ENCODE measurements at places on chromosomes 3 and 15.

DNA sequence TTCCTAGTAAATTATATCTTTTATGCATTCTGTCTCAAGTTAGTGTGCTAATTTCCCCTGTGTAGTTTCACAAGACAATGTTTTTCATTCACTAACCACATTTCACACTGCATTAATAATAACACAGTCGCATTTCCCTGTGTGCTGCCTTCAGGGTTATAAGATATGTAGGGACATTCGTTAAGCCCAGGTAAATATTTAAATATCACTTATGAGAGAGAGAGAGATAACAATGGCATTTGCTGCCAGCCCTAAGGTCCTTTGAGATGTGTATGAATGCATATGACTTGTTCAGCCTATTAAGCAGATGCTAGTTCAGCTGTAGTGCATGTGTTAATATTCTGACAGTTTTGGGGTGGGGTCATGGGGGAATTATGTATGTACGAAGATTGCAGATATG, 876.7 kb downstream of the NAALADL2 start:
- no peak for DNase-seq

DNA sequence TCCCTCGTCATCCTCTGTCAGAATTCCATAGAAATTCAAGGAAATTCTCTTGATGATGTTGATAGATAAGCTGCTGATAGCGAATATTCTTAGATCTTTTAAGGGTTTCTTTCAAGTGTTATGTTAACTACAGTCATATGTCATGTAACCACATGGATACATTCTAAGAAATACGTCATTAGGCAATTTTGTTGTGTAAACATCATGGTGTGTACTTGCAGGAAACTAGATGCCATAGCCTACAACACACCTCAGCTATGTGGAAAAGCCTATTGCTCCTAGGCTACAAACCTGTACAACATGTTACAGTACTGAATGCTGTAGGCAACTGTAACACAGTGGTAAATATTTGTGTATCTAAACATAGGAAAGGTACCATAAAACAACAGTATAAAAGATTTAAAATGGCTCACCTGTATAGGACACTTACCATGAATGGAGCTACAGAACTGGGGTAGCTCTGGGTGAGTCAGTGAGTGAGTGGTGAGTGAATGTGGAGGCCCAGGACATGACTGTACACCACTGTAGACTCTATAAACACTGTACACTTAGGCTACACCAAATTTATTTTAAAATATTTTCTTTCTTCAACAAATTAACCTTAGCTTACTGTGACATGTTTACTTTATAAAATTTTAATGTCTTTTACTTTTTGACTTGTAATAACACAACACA, 34.6 kb downstream of the GLDN start:
- no peak for DNase-seq

- DNase-seq: no peak
These were observed 141.0 kb downstream of the NSMCE3 start for GRCh38 chr15:29128671-29129070.

DNA sequence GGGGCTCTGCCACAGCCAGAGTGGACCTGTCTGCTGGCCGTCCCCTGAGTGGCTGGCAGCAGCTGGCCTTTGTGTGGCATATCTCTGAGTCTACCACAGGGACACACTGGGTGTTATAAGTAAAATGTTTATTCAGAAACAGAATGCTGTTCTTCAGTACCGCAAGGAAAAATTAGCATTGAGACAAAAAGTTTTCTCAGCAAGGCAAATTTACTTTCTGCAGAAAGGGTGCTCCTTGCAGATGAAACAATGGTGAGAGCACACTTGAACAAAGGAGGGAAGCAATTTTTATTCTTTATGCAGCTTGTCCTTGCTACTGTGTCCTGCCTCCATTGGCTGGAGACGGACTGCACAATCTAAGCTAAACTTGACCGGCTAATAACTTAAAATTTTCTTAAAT, 4.0 kb downstream of the TMEM89 start:
- DNase-seq: no peak

DNA sequence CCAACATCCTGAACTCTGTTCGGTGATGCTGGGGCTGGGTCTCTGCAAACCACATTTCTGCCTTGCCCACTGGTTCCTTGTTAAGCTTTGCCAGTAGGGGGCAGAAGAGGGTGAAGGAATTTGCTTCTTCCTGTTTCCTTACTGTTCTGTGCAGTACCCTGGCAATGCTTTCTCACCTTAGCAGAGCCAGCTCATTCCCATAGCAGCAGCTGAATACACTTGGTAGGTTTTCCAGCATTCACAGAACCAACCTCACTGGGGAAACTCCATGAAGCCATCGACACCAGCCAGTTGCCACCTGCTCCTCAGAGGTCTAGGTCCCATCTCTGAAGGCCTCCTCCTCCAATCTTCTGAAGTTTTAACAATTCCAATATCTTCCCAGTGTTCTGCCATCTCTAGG, 308.4 kb downstream of the PDCD6IP start:
- no peak for DNase-seq

GRCh38 chr3:84100861-84101260, 857.9 kb upstream of the CADM2 start:
- DNase-seq: no peak

DNA sequence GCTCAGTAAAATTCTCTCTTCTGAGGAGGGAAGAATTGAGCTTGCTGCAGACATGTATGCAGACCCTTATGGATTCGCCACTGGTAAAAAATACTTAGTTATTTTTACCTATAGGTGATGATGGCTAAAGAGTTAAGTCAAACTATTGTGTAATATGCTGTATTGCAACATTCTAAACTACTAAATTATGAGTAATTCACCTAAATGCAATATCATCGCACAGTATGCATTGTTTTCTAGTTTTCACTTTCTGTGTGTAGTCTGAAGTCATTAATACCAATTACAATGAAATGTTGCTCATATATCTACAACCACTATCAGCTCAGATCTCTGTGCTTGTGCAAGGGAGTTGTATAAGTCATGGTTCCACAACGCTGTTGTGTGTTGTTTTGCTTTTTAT, 48.7 kb upstream of the ROBO2 start:
- DNase-seq: no peak

GRCh38 chr15:70093070-70093469, 4.6 kb downstream of the TLE3 start:
- DNase-seq: no peak

GRCh38 chr3:13491206-13491974, 11.3 kb downstream of the HDAC11 start:
- DNase-seq: no peak

- DNase-seq: no peak
These were observed 16.8 kb downstream of the PLXNB1 start for GRCh38 chr3:48413086-48413485.

- no peak for DNase-seq
These were observed 45.7 kb downstream of the EHHADH start for GRCh38 chr3:185207931-185208746.

- DNase-seq: no peak
These were observed 140.9 kb downstream of the NTRK3 start for GRCh38 chr15:88115486-88116152.

DNA sequence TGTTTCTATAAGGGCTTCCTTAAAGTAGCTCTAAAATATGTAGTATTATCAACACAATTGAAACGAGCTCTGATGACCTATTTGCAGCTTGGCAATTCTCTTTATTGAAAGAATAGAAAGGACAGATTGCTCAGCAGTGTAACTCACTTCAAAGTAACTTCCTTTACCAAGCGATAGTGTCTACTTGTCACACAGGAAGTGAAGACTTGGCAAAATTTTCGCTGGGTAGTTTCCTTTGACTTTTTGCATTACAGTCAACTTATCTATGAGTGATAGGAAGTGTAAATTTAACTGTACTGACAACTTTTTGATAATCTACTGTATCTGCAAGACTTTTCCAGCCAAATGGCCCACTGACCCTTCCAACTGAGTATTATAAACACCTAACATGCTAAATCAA, 22.8 kb downstream of the SLC9A9 start:
- DNase-seq: no peak

DNA sequence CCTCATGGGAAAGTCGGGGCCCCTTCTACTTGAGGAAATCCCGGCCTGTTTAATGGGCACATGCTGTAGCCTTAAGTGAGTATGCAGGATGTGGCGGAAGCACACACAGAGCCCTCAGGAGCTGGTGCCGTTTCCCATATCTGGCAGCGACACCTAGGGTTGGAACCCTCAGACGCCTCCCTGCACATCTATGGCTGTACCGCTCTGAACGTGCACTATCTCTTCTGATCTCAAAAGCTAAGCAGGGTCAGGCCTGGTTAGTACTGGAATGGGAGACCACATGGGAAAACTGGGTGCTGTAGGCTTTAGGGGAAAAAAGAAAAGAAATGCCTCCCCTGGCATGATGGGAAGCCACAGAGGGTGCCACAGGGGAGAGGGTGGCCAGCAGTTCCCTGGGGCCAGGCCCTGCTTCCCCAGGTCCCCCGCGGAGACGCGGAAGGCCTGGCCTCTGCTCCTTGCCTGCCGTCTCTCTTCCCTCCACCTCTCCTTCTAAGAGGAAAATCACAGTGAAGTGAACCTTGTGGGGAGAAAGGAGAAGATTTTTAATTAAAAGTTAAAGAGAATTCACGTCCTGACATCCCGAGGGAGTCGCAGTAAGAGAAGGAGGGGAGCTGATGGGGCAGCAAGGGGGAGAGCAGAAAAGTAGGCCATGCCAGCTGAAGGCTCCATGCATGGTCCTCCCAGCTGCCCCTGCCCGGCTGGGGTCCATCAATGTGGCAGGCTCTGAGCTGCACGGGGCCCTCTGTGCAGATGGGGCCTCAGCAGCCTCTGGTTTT, 60.5 kb upstream of the TMEM115 start:
- no peak for DNase-seq

GRCh38 chr15:71889385-71889784, 79.0 kb downstream of the NR2E3 start:
- DNase-seq: no peak

- DNase-seq: peak; percentile 32
These were observed 1.0 kb downstream of the PRKCD start for GRCh38 chr3:53161820-53162671.

DNA sequence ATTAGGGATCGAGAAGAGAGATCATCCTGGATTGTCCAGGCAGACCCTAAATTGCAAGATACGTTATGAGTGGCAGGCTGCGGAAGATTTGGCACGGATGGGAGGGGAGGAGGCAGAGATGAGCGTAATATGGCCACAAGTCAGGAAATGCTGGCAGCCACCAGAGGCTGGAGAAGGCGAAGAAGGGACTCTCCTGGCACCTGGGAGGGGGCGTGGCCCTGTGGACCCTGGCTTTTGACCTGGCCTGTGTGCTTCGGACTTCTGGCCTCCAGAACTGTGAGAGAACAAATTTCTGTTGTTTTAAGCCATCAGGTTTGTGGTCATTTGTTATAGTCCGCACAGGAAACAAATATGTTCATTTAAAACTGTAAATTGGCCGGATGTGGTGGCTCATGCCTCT, 31.9 kb upstream of the IGF1R start:
- DNase-seq: no peak
